ENCODE measurements at places on chromosomes 1 and 21.
A peak's percentile ranks its signal among the peaks of the same experiment; 100 is the strongest.

GRCh38 chr1:201089596-201089995 is 22.6 kb downstream of the CACNA1S start:
- no peak for DNase-seq

GRCh38 chr1:226903819-226904716 is 33.7 kb downstream of the PSEN2 start:
- no peak for DNase-seq

- peak; percentile 51 for DNase-seq
Observed at GRCh38 chr1:90114521-90115141, 119.7 kb downstream of the ZNF326 start.

- no peak for DNase-seq
Observed at GRCh38 chr1:53080769-53081168, 18.8 kb downstream of the PODN start.

DNA sequence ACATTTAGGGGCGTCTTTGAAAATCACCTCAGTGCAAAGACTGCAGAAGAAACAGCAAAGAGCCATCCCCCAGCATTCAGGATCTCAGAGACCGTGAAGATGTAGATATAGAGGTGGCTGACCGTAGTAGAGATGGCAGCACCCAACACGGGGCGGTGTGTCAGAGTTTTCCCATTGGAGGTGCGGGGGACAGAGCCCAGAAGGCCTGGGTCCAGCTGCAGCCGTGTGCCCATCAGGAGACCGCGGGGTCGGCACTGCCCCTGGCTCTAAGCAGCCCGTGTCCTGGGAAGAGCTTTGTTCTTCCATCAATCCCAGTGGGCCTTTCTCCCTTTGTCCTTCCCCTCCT is 1.1 kb downstream of the GABRD start:
- DNase-seq, result no peak

Measured in OCI-LY7 (cell line).